ENCODE measurements at places on chromosomes 3 and 15.
A peak's percentile ranks its signal among the peaks of the same experiment; 100 is the strongest.

DNA sequence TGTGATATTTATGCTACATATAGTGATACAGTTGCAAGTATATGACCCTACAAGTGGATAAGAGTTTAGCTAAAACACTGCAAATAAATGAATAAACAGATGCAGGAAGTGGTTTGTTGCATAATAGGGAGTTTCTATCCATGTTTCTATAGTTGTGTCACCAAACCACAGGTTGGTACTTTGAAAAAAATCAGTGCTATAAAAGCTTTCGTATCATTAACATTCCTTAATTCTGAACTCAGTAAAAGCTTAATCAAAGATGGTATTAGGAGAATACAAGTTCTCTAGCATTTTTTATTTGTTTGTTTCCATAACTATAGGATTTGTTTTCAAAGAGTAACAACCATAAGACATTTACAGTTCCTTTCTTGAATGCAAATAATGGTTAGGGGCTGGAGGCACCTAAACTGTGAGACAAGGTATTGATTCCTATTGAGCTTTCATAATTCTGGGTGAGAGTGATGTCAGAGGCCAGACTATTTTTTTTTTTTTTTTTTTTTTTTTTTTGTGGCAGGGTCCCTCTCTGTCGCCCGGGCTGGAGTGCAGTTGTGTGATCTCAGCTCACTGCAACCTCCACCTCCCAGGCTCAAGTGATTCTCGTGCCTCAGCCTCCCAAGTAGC is 29.6 kb downstream of the CPOX start:
- no peak for DNase-seq

DNA sequence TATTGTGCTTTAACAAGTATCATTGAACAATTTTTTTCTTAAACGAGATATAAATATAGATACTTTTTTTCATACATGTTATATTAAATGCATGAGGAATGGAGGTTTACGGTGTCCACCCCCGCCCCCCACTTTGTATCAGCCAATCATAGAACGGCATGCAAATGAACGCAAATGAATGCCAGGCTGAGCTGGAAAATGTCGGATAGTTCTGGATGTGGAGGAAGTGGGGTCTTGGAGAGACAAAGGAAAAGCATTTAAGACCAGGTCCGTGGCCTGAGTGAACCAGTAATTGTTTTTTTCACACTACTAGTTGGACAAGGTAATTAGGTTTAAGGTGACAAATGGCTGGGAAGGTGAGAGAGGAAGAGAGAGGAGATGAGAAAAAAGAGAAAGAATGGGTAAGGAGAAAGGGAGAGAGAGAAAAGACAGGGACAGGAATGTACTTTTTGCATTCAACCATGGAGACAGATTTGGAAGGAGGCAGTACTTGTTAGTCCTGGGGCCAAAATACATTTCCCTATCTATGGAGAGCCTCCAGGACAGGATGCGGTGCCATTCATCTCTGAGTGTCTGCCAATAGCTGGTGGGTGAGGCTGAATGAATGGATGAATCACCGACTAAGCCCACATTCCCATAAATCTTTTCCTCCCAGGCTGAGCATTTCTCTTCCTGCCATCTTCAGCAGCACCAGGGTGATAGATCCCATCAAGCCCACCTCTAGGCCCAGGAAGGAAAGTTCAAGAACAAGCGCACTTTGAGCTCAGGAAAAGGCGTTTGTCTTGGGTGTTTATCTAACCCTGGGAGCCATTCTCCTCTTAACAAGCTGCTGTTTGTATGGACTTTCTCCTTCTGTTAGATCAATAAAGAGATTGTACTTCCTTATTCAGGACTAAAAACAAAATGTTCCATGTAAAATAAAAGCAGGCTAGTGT is 1.4 kb upstream of the RAD18 start:
- DNase-seq: peak; percentile 20

DNA sequence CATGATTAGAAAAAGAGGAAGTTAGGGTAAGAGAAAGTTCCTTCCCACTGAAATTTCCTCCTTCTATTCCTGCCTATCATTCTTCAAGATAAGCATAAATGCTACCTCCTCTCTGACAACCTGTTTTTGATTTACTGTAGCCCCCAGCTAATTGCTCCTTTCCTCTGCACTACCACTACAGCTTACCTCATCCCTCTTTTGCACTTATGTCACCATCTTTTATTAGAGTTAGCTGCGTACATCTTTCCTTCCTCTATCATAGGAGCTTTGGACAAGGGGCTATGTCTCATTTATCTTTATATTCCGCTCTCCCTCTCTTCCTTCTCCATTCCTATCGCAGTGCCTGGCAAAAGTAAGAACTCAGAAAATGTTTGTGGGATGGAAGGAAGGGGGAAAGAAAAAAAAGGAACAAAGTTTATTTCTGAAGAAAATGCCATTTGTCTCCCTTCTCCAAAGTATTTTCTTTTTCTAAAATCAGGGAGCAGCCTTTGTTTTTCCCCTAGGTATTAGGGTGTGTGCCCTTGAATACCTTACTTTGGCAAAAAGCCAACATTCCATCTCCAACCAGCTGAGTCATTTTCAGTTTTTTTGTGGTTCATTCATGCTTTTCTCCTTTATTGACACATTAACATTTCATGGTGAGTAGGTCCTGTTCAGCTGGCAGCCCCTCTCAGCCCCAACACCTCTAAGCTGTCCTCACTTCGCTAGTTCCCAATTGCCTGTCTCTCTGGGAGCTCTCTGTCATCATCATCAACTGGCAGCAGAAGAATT is 87.6 kb upstream of the SOX2 start:
- DNase-seq: no peak

GRCh38 chr3:190169243-190169642 is 48.5 kb upstream of the P3H2 start:
- no peak for DNase-seq

DNA sequence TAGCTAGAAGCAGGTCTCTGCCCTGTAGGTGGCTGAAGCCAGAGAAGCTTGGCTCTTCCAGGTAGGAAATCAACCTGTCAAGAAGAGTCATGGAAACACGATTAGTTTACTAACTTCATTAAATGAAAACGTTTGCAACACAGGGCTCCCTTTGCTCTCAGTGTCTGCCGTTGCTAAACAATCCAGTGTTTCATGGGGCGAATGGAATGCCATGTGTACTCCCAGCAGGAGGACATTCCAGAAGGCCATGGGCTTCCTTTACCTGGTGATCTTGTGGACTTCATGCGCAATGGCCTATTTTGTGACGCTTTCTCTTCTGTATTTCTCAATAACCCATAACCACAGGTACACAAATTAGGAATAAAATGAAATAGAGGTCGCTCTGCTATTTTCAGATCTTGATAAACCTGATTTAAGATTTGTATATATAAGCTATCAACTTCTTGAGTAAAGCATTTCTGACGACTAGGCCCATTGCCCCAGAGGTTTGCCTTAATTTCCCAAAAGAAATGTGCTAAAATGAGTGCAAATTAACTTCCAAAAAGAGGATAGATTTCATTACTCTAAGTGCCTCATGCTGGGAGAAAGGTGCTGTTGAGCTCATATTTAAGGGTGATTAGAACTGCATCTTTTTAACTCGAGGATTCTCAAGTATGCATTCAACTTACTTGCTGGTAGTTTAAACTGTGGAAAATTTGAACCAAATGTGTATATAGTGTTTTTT is 171.0 kb downstream of the EPHA3 start:
- DNase-seq: no peak
